NCI-H1092 (cell line): ENCODE measurements at places on chromosomes 1 and 21.

DNA sequence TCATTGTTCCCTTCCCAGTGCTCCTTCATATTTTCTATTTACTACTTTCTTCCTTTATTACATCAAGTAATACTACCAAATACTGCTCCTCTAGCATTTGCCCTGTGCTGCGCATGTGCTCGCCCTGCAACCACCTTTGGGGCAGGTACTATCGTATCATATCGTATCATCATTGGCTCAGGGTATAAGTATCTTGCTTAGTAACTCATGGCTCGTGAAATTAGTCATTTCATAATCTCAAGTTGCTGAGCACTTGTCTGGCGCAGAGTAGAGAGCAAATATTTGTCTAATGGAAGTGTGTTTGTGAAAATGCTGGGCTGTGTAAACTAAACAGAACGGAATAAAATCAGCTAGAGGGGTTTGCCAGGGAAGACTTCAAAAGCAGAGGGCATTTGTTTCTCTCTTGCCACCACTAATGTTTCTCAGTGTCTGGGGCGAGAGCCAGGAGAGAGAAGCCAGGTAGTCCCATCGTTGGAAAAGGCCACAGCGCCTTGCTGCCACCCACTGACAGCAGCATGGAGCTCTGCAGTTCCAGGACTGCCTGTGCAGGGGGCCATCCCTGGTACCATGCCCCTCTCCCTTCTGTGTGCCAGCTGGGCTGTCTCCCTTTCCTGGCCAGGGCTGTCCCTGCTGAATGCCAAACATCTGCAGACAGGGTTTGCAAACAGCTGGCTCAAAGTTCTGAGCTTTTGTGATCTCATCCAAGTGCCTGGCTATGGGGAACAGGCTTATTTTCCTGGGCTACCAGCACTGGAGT, 20.0 kb upstream of the CPT2 start:
- DNase-seq, result peak; percentile 22

- no peak for DNase-seq
Measured at GRCh38 chr21:43884861-43885417, 19.9 kb downstream of the AGPAT3 start.

DNA sequence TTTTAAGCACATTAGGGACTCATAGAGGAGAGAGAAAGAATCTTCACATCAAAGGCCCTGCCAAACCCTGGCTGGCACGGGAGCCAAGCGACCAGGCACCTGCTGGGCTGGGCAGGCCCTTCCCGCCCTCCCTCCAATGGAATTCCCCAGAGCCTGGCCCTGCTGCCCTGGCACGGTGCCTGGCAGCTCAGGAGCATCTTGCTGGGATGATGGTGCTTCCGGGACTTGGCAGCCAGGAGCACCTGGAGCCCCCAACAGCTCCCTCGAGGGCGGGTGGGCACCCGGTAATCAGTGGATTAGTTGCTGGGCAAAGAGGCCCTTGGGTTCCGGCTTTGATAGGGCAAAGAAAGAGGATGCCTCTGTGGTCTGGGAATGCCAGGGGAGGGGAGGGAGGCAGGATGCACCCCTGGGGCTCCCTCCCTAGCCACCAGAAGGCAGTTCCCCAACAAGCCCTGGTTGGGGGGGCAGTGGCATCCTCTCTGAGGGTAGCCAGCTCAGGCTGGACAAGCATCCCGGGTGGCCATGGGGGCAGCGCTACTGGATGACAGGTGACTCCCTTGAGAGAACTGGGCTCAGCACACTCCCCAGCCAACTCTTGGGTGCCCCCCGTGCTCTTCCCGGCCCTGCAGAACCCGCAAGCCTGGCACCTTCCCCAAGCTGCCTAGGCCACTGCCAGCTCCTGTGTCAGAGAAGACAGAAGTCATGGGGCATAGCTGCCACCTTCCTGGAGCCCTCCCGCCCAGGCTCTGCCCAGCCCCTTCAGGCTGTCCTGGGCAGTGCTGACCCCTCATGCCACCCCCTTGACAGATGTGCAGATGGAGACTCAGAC, 26.4 kb downstream of the KRTAP10-1 start:
- DNase-seq, result peak; percentile 76

DNA sequence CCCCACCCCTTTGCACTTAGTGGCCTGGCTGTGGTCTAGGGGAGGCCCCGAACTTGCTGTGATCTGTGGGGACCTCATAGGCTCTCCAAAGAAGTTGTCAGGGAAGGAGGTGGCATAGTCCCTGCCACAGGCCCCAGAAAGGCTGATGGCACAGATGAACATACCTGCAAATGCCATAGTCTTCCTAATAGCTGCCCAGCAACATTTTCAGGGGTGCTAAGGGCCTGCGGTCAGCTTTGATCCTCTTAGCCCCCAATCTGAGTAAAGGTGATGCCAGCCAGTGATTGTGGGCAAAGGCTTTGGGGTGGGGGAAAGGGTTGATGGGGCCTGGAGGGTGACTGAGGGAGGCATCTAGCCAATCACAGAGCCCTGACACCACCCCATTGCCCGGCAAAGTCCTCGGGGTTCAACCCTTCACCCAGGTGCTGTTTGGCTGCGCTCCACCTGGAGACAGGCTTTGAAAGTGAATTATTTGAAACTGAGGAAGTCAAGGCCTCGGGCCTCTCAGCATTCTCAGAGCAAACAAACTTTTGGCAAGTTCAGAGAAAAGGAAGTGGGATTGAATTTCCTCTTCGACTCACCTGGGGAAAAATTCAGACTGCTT, 35.8 kb downstream of the PAX7 start:
- no peak for DNase-seq

- no peak for DNase-seq
Measured at GRCh38 chr21:42475036-42475435, 21.0 kb downstream of the RSPH1 start.
